Activated T-cell treated with anti-CD3 and anti-CD28 coated beads, Interleukin-2, amount 50 U/mL, for 72 hours (primary cell): ENCODE measurements at places on chromosomes 4 and X. TPM values are rescaled to one million over a fixed set of nuclear protein-coding genes. Genes with fewer than 3 reads are reported as not detected.

- no peak overlapping the region for H3K4me3 ChIP-seq
- H3K27ac ChIP-seq: no peak overlapping the region
- DNase-seq: no peak
- H3K4me1 ChIP-seq: no peaks in the 10 kb centered on the region
- no peaks in the 10 kb centered on the region for H3K27me3 ChIP-seq
These were observed 338.7 kb downstream of the FBXW7 start for GRCh38 chr4:152197211-152197610.

DNA sequence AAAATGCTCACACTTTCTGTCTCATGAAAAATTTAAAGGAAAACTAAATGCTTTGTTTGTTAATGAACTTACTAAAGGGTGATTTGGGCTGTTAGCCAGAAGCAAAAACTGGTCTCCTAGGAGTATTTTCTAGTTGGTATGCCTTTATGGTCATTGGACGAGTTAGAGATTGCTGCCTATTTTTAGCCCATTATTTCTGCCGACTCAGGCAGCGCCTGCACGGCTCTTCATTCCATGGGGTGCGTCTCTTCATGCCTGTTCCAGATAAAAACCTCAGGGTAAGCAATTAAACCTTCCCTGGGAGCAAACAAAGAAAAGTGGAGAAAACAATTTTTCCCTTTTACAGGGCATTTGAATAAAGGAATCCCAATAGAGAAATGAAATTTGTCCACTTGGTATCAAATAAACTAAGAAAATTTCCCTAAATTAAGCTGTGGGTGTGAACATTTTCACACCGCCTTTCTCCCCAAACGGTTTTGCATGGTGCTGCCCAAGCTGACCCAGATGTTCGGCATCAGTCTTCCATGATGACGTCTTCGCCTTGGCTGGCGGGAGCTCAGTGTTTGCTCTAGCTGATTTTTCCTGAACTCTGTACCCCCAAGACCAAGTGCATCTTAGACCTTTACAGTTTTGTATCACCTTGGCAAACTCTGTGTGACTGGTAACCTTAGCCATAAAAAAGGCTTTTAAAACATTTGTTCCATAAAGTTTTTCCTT, 61.7 kb upstream of the ADGRG2 start:
- H3K27ac ChIP-seq: no peak overlapping the region
- H3K4me3 ChIP-seq: no peak overlapping the region
- H3K36me3 ChIP-seq: no peaks in the 10 kb centered on the region

GRCh38 chr4:81164623-81165416, 50.2 kb downstream of the PRKG2 start:
- H3K27ac ChIP-seq: no peak overlapping the region
- DNase-seq: peak; percentile 20
- H3K4me3 ChIP-seq: no peak overlapping the region
- H3K36me3 ChIP-seq: no peaks in the 10 kb centered on the region
- peaks cover 9% of the 10 kb centered on the region for H3K27me3 ChIP-seq

- no peak overlapping the region for H3K27ac ChIP-seq
- no peaks in the 10 kb centered on the region for H3K36me3 ChIP-seq
- peaks cover 5% of the 10 kb centered on the region for H3K4me1 ChIP-seq
- DNase-seq: no peak
- H3K27me3 ChIP-seq: peaks cover 3% of the 10 kb centered on the region
- no peak overlapping the region for H3K4me3 ChIP-seq
These were observed 357.7 kb upstream of the EMCN start for GRCh38 chr4:100875296-100876068.

GRCh38 chr4:37889849-37890800, 759 bp upstream of the TBC1D1 start:
- H3K36me3 ChIP-seq: no peaks in the 10 kb centered on the region
- DNase-seq: peak; percentile 29
- peaks cover 40% of the 10 kb centered on the region for H3K4me1 ChIP-seq
- H3K27me3 ChIP-seq: peaks cover 19% of the 10 kb centered on the region
- peak overlapping the region; percentile 27 for H3K27ac ChIP-seq

DNA sequence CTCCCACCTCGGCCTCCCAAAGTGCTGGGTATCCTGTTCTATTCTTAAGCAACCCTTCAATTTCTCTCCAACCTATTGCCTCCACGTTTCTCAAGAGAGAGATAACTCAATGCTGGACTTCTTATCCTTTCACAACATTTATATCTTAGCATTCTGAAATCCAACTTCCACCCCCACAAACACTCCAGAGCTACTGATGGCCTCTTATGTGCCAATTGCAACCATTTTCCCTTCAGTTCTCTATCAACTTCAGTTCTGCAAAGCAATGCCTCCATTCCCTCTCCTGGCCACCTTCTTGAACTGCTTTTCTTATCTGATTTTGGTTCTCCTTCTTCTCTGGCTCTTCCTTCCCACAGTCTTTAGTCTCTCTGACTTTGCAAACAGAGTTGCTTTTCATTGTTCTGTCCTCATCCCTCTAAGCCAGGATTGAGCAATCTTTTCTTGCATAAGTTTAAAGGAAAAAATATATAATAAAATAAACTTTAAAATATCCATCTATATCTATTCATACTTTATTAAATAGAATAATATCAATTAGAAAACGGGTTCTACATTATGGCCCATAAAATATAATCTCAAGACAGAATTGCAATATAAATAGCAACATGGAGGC, 3.6 kb upstream of the STBD1 start:
- H3K4me3 ChIP-seq: no peak overlapping the region
- no peak for DNase-seq
- peaks cover 44% of the 10 kb centered on the region for H3K4me1 ChIP-seq
- no peak overlapping the region for H3K27ac ChIP-seq
- H3K36me3 ChIP-seq: peaks cover 7% of the 10 kb centered on the region

GRCh38 chrX:48043056-48043455, 28.4 kb downstream of the ZNF630 start:
- no peak overlapping the region for H3K4me3 ChIP-seq
- H3K4me1 ChIP-seq: no peaks in the 10 kb centered on the region
- no peaks in the 10 kb centered on the region for H3K36me3 ChIP-seq
- H3K27ac ChIP-seq: no peak overlapping the region
- DNase-seq: no peak
- peaks cover 22% of the 10 kb centered on the region for H3K27me3 ChIP-seq

DNA sequence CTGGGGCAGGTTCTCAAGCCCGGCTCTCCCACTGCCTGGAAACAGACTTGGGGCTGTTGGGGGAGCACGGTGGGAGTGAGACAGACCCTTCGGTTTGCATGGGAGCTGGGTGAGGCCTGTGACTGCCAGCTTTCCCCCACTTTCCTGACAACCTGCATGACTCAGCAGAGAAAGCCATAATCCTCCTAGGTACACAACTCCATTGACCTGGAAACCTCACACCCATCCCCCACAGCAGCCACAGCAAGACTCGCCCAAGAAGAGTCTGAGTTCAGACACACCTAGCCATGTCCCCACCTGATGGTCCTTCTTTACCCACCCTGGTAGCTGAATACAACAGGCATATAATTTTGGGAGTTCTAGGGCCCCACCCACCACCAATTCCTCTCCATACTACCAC, 57.6 kb upstream of the UBQLN2 start:
- H3K27ac ChIP-seq: no peak overlapping the region
- no peak overlapping the region for H3K4me3 ChIP-seq
- H3K27me3 ChIP-seq: peaks cover 35% of the 10 kb centered on the region
- DNase-seq: no peak

GRCh38 chr4:120694973-120695372, 227.6 kb downstream of the PRDM5 start:
- no peak overlapping the region for H3K4me3 ChIP-seq
- H3K27me3 ChIP-seq: no peaks in the 10 kb centered on the region
- no peak for DNase-seq
- H3K27ac ChIP-seq: no peak overlapping the region
- no peaks in the 10 kb centered on the region for H3K36me3 ChIP-seq

DNA sequence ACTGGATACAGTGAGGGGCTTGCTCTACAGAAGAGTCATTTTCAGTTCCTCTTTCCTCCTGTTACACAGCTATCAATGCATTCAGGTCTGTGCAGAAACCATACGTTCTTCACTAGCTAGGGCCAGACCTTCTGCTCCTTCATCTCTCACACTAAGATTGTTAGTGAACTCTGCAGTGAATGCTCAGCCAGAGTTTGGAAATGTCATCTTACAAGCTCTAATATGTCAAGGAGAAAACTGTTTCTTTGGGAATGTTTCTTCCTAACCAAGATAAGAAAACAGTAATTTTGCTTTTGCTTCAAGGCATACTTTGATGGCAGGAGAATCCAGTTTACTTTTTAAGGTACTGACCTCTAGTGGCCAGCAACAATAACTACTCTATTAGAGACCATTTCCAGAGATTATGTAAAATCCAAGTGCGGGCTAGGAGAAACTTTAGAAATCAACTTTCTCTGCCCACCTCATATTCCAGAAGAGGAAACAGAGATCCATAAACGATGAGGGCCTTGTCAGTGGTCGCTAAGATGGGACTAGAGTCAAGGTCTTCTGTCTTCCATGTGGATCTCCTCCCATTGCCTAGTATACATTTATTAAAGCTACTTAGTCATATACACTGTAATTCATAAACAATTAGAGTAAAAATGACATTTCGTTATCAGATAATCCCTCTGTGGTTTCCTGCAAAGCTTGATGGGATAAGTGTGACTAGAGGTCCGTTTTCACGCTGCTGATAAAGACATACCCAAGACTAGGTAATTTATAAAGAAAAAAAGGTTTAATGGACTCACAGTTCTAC, 12.1 kb upstream of the CC2D2A start:
- H3K27ac ChIP-seq: no peak overlapping the region
- DNase-seq: no peak
- H3K27me3 ChIP-seq: no peaks in the 10 kb centered on the region
- no peaks in the 10 kb centered on the region for H3K4me1 ChIP-seq
- H3K36me3 ChIP-seq: no peaks in the 10 kb centered on the region

DNA sequence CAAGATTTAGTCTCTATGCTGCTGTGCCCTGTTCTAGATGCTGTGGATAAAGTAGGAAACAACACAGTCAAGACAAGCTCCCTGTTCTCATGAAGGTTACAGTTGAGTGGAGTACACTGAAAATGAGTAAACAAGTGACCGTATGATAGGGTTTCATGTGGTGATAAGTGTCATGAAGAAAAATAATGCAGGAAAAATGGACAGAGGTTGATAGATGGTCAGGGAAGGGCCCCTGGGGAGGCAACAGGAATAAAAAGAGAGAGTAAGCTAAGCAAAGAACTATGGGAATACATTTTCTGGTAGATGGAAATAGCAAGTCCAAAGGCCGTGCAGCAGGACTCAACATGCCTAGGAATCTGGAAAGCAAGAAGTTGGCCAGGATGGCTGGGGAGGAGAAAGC, 394.0 kb downstream of the DTHD1 start:
- no peaks in the 10 kb centered on the region for H3K27me3 ChIP-seq
- H3K36me3 ChIP-seq: no peaks in the 10 kb centered on the region
- H3K27ac ChIP-seq: no peak overlapping the region
- no peak overlapping the region for H3K4me3 ChIP-seq
- no peaks in the 10 kb centered on the region for H3K4me1 ChIP-seq

DNA sequence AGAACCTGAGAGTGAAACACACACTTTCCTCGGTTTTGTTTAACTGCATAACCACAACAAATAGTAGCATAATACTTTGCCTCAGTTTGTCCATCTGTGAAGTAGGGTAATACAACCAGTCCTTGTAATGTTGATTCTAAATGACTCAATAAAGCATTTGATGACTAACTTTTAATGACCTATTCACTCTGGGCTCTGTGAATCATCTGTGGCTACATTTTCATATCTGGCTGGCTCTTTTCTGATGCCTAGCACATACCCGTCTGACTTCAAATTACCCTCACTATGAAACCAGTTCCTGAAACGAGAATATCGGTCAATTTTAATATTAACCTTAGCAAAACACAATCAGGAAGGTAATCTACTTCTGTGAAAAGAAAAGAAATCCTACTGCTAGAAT, 151.0 kb downstream of the SH2D1A start:
- H3K36me3 ChIP-seq: no peaks in the 10 kb centered on the region
- H3K27me3 ChIP-seq: no peaks in the 10 kb centered on the region
- H3K4me1 ChIP-seq: peaks cover 13% of the 10 kb centered on the region
- DNase-seq: no peak

DNA sequence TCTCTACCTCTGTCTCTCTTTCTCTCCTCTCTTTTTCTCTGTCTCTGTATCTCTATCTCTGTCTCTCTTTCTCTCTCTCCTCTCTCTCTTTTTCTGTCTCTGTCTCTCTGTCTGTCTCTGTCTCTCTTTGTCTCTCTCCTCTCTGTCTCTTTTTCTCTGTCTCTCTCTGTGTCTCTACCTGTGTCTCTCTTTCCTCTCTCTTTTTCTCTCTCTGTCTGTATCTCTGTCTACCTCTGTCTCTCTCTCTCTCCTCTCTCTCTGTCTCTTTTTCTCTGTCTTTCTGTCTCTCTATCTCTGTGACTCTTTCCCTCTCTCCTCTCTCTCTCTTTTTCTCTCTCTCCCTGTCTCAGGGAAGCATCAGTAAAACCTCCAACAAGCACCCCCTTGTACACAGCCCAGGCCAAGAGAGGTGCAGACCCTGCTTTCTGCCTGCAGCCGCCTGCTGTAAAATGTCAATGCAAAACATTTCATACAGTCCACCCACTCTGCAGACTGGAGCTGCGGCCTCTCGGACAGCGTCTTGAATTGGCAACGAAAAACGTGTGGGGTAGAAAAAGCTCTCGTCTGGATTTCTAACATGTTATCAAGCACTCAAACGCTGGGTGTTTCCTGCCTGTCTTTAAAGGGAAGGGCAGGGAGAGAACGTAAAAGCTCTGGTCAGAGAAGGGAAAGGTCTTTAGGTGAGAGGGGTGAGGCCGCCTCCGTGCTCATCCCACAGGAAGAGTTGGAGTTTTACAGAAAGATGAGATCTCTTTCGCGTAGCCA, 3.7 kb upstream of the SHOX start:
- no peak overlapping the region for H3K4me3 ChIP-seq
- peaks cover 7% of the 10 kb centered on the region for H3K4me1 ChIP-seq
- H3K27ac ChIP-seq: no peak overlapping the region
- no peak for DNase-seq

GRCh38 chr4:147586637-147587036, 30.6 kb upstream of the TMEM184C start:
- H3K4me1 ChIP-seq: no peaks in the 10 kb centered on the region
- no peaks in the 10 kb centered on the region for H3K36me3 ChIP-seq
- no peak overlapping the region for H3K27ac ChIP-seq
- no peak overlapping the region for H3K4me3 ChIP-seq
- H3K27me3 ChIP-seq: peaks cover 15% of the 10 kb centered on the region
- DNase-seq: no peak

DNA sequence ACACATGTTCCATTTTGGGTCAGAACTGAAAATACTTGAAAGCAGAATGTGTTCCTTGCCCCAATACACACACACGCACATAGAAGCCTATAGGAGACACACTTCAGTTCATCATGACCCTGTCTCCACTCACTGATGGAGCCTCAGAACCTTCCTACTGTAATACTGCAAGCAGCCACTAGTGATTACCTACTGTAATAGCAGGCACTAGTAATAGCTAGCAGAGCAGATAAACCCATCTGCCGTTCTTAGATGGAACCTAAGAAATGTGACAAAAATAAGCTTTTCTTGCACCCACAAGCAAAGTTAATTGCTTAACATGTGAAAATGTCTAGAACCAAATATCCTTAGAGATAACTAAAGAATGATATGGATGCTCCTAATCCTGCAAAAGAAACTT, 13.6 kb downstream of the AMTN start:
- no peak for DNase-seq
- no peak overlapping the region for H3K4me3 ChIP-seq
- H3K4me1 ChIP-seq: no peaks in the 10 kb centered on the region
- H3K27me3 ChIP-seq: no peaks in the 10 kb centered on the region
- H3K27ac ChIP-seq: no peak overlapping the region

CDX4 gene
- not detected for total RNA-seq

ETNPPL gene
- total RNA-seq: not detected

EPHA5 gene
- not detected for total RNA-seq

GPR173 gene
- total RNA-seq: 0.31 TPM

HTRA3 gene
- total RNA-seq: not detected

UCP1 gene
- total RNA-seq: not detected

TET2 gene
- 34.2 TPM for total RNA-seq

PLP1 gene
- total RNA-seq: not detected

MAB21L2 gene
- not detected for total RNA-seq

ADH1A gene
- total RNA-seq: not detected

FRMD7 gene
- not detected for total RNA-seq

GRIPAP1 gene
- total RNA-seq: 108 TPM

PAGE5 gene
- total RNA-seq: not detected
